Coronary artery (tissue), 2 donors: ENCODE measurements at places on chromosomes 5 and 9.

DNA sequence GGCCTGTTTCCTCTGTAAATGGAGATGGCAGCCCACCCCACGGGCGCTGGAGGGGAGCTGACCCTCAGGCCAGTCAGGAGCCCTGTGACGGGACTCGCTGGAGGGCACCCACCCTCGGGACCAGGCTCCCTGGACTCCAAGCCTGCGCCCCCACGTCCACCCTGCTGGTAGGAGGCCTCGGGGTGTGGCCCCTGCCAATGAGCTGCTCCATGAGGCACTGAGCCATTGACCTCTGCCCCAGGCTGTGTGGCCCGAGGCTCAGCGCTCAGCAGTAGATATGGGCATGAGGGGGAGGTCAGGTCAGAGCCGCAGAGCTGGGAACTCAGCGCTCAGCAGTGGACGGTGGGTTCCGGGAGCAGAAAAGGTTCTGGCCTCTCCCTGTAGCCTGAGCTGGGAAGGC is 52.3 kb upstream of the EGFL7 start:
- DNase-seq, result no peak

- no peak for DNase-seq
Measured at GRCh38 chr9:89756891-89757537, 152.2 kb downstream of the GADD45G start.

GRCh38 chr9:134278974-134279640 is 47.1 kb upstream of the RXRA start:
- no peak for DNase-seq

GRCh38 chr5:26690511-26690910 is 347.9 kb downstream of the CDH9 start:
- DNase-seq, result no peak

- no peak for DNase-seq
Measured at GRCh38 chr5:54009828-54010227, 300.5 kb downstream of the ARL15 start.

DNA sequence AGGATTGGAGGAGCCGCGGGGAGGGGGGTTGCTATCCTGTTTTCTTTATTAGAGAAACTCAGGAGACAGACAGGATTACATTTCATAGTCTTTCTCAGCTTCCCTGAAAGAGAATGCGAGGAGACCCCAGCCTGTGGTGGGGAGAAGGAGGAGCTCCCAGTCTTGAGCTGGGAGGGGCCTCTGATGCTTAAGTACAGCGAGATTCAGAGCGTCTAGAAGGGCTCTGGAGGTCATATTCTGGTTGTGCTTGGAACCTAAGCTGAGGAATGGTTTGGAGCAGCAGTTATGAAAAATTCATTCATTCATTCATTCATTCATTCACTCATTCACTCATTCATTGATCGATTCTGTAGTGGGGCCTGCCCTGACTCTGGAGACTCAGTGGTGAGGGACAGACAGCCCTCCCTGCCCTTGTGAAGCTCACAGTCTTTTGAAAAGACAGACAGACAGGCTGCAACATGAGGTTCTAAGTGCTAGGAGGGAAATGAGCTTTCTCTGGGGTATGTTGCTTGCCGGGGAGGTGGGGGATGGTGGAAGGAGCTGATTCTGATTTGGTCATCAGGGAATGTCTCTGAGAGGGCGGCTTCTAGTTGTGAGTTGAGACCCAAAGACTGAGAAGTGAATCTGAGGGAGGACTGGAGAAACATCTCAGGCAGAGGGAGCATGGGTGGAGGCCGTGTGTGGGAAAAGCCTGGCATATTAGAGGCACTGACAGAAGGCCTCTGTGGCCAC is 2.5 kb upstream of the SPRY4 start:
- peak; percentile 77 for DNase-seq

DNA sequence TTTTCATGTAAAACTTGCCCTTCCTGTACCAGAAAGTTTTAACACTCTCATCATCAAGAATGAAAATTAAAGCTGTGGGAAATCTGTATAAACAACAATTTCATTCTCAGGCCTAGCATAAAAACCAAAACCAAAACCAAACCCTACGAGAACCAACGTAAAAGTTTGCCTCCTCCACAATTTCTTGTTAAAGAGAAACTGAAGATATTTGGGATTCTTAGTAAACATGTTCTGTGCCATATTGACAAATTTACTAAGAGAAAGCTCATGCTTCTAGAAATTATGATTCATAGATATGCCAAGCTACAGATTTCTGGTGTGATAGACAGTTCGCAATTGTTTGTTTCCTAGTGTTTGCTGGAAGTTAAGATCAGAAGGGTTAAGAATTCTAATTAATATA is 801.0 kb upstream of the NUDT12 start:
- DNase-seq, result no peak

- DNase-seq, result no peak
Measured at GRCh38 chr5:59506285-59506877, 387.1 kb downstream of the PDE4D start.

- no peak for DNase-seq
Measured at GRCh38 chr5:31743678-31744077, 104.7 kb downstream of the PDZD2 start.

DNA sequence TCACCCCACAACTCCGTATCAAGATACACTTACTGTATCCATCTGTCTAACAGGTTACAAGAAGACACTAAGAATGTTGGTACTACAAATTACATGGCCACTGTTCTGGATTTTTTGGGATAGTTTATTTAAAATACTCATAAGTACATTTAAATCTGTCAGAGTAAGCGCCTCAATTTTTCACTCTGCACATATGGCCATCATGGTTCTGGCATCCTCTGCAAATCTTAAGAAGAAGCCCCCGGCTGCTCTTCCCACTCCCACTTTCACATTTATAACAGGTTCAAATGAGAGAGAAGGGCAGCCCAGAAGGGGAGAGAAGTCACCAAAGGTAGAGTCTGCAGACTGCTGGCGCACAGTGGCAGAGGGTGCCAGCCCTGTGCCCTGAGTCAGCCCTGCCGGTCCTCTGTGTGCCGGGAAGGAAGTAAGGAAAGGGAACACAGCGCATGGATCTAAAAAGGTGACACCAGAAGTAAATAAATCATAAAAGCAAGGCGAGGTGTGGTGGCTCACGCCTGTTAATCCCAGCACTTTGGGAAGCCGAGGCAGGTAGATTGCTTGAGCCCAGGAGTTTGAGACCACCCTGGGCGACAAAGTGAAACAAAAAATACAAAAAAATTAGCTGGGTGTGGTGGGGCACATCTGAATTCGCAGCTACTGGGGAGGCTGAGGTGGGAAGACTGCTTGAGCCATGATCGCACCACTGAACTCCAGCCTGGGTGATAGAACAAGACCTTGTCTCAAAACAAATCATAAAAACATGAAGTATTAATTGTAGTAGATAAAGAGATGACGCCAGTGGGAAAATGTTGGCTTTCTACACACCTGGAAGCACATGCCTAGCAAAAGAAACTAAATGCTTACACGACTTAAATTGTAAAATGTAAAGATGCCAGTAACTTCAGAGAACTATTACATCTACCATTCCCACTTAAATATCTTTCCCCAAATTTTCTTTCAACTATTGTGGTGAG is 30.0 kb downstream of the RNF130 start:
- DNase-seq, result no peak

- no peak for DNase-seq
Measured at GRCh38 chr5:115179394-115180164, 9.9 kb upstream of the TRIM36 start.

GRCh38 chr5:151825445-151825844 is 53.7 kb downstream of the G3BP1 start:
- DNase-seq, result no peak

DNA sequence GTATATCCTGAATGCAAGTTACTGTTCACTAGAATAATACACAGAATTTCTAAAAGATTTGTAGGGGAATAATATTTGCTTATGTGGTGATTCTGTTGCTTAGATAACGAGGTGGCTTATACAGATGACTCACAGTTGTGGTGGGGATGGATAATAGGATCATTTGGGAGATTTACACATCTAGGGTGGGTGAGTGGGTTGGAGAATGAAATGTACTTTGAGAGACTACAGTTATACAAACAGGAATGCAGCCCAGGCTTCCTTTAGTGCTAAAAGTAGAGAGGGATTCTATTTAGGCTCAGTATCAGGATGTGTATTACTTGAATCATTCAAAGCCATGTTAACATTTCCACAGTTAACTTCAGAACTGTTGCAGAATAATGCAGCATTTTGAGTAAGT is 1.8 kb downstream of the CTXN3 start:
- no peak for DNase-seq

- no peak for DNase-seq
Measured at GRCh38 chr9:85740787-85741094, 1.0 kb downstream of the AGTPBP1 start.

- DNase-seq, result no peak
Measured at GRCh38 chr5:102922111-102922720, 167.1 kb downstream of the PAM start.

- no peak for DNase-seq
Measured at GRCh38 chr5:95628933-95629332, 9.0 kb downstream of the GPR150 start.

GRCh38 chr9:125240649-125240999 is 519 bp downstream of the HSPA5 start:
- DNase-seq, result no peak

GRCh38 chr5:142746532-142747433 is 23.4 kb upstream of the ARHGAP26 start:
- no peak for DNase-seq

GRCh38 chr9:97322105-97322504 is 14.6 kb downstream of the CCDC180 start:
- DNase-seq, result no peak

DNA sequence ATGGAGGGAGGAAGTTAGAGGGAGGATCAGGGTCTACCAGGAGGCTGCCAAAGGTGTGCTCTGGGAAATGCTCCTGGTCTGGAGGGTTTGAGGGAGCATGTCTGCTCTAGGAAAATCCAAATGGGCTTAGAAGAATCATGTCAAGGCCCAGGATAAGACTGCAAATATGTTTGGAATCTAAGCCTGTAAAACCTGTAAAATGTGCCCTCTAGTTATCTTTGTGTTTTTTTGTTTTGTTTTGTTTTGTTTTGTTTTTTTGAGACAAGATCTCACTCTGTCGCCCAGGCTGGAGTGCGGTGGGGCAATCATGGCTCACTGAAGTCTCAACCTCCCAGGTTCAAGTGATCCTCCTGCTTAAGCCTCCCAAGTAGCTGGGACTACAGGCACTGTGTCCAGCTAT is 135.4 kb downstream of the FGF1 start:
- DNase-seq, result no peak

DNA sequence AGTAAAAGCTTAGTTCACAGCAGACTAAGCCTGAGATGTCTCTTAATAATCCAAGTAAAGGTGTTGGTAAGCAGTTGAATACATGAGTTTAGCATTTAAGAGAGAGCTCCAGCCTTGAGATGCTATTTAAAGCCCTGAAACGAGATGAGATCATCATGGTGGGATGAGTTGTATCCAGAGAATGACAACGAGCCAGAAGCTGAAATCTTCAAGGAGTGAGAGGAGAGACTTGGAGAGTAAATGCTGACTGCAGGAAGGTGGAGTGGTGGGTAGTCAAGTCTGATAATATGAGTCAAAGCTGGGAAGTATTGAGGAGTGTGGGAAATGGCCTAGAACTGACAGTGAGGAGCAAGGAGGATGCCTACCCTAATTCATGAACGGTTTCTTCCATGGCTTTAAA is 53.7 kb downstream of the PLAC8L1 start:
- DNase-seq, result no peak

- DNase-seq, result no peak
Measured at GRCh38 chr5:24633715-24634325, 11.0 kb downstream of the CDH10 start.

DNA sequence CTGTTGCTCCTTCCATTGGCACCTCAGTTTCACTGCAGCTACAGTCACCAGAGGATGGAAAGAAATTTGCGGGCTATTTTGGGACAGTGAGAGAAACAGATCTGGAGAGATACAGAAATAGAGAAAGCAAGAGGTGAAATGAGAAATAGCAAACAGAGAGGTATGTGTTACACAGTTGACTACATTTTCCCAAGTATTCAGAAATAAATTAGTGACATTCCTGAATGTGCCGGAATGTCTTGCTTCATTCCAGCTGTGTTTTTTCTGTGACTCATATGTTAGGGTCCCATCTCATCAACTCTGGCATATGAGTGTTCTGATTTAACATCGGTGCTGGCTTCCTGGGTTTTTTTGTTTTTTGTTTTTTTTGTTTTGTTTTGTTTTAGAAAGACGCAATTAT is 63.8 kb upstream of the ZNF462 start:
- DNase-seq, result no peak
